ENCODE measurements at places on chromosomes 13 and 19.

DNA sequence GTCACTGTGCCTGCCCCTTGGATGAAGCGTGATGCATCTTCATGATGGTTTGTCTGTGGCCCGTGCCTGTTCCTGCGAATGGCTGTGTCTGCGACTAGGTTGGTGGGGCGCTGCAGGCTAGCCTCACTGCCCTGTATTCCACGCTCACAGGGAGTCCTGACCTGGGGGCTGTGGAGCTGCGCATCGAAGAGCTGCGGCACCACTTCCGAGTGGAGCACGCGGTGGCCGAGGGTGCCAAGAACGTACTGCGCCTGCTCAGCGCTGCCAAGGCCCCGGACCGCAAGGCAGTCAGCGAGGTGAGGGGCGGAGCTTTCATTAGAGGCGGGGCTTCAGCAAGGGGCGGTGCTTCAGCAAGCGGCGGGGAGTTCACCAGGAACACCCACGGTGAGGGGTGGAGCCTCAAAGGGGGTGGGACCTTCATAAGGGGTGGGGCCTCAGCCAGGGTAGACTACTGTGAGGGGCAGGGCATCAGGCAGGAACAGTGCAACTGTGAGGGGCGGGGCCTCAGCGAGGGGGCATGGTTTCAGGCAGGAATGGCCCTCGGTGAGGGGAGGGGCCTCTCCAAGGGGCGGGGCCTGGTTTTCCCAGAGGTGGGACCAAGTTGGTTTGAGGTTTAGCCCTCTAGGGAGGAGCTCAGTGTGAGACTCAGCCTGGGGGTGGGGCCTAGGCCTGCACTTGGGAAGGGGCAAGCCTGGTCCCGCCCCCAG lies 17.2 kb downstream of the PKN1 start:
- DNase-seq: peak; percentile 92

DNA sequence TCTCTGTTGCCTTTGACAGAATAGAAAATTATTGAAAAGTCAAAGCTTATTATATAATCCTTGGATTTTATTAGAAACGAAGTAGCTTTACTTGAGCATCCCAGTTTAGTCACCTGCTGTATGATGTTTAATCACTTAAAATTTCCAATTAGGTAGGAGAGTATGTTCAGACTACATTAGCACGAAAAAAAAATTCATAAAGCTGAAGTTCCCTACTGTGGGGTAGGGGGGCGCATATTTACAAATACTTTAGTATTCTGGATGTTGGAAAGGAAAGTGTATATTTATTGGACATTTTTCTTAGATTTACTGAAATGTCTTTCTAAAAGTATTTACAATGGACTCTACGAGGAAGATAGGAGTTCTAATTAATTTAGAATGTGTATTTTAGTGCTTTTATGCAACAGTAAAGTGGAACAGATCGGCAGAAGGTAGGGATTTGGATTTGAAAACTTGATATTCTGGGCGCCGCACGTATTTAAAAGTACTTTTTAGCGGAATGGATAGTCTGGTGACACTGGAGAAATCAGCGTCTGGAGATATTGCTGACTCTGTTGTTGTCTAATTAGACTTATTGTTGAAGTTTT lies 1.9 kb downstream of the CDK8 start:
- no peak for DNase-seq

- DNase-seq: no peak
Measured at GRCh38 chr19:53882391-53883050, 524 bp downstream of the PRKCG start.

- no peak for DNase-seq
Measured at GRCh38 chr19:15124572-15125231, 17.5 kb downstream of the SYDE1 start.

DNA sequence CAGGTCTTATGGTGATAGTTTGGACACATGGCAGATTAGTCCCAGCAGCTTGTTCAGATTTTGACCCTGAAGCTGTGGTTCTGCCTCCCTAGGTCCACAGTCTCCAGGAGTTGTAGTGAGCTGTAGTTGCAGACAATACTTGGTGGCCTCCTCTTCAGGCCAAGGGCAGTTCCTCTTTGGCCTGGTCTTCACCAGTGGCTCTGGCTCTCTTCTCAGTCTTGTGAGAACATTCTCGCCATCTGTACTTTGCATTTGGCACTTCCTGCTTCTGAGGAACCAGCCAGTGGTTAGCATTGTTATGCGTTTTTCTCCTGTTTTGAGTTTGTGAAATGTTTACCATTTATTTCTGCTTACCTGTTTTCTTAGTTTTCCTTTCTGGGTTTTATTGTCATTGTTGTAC lies 40.7 kb downstream of the PCCA start:
- DNase-seq: peak; percentile 59

DNA sequence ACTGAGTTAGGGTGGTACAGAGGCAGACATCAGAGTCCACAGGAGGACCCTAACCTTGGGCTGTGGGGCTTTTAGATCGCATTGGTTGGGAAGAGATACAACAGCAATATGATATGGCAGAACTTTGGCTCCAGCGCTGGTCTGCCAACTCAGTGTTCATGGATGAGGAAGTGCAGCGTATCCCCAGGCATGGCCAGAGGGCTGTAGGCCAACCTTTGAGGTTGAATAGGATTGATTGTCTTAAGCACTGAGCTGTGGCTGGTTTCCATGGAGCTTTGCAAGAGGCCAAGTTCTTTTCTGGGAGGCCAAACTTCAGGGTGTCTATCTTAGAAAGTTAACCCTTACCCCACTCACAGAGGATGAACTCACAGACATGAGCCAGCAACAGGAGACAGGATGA lies 144.1 kb upstream of the TMTC4 start:
- no peak for DNase-seq

DNA sequence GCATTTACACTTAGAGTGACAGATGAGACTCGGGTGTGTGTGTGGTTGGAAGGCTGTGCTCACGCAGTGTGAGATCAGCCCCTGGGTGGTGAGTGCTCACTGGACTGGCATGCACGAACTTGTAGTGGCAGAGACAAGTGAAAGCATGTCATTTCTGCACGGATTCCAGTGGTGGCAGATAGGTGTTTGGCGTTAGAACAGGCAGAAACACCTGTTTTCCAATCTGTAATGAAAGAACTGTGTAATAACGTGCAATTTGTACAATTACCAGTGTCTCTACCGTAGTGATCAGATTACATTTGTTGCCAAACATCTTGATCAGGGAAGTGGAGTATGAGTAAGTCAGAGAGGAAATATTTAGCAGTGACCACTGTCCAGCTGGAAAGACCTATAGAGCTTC lies 8.2 kb downstream of the LAMP1 start:
- no peak for DNase-seq

- no peak for DNase-seq
Measured at GRCh38 chr13:74625541-74625940, 491.3 kb upstream of the KLF12 start.

DNA sequence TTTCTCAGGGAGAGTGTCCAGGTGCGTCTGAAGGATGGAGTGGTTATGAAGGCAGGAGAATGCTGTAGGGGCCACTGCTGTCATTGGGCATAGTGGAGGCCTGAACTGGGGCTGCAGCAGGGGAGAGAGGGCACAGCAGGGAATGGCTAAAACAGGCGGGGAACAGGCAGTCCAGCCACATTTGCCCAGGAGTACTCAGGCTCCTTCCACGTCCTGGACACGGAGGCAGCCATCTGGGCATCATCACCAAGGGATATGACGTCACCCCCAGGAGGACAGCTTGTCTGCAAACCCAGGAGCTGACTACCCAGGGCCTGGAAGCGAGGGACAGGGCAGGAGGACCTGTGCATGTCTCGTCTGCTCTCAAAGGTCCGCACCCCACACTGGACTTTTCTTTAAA lies 22.2 kb downstream of the VSTM2B start:
- DNase-seq: no peak

DNA sequence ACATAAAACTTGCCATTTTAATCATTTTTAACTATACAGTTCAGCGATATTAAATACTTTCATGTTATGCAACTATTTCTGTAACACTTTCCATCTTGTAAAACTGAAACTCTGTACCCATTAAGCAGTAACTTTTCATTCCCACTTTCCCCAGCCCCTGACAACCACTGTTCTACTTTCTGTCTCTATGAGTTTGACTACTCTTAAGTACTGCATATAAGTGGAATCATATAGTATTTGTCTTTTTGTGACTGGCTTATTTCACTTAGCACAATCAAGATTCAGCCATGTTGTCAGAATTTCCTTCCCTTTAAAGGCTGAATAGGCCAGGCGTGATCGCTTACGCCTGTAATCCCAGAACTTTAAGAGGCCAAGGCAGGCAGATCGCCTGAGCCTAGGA lies 56.2 kb downstream of the ARHGAP35 start:
- DNase-seq: no peak

GRCh38 chr19:7482584-7483439 lies 6.0 kb downstream of the PEX11G start:
- DNase-seq: no peak

- DNase-seq: no peak
Measured at GRCh38 chr13:94335761-94336526, 143.5 kb downstream of the DCT start.

DNA sequence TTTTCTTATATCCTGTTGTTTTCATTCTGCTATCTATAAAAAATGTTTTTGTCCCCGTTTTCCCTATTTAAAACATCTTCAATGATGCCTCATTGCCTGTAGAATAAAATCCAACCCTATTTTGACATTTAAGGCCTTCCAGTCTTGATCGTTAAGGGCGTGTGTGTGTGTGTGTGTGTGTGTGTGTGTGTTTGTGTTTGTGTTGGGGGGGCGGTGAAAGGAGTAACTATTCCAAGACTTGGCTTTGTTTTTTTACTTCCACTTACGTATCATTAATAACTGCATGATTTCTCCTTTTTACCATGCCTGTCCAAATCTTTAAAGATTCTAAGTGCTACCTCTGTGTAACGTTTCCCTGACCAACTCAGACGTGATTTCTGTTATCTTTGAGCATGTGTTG lies 784 bp downstream of the PIBF1 start:
- DNase-seq: peak; percentile 57

DNA sequence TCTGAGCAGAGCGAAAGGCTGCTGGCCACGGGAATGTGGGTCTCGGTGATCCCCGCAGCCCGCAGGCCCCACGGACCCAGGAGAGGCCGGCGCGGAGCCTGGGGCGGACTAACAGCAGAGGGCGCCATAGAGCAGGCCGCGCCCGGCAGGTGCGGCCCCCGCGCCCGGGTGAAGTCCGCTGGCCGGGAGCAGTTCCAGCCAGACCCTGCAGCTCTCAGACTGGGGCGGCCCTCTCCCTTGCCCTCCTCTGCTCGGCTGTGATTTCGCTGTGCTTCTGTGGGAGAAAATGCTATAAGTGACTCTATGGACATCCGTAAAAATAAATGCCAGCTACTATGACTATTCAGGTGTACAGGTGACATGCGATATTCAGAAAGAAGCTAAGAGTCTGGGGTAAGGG lies 37.7 kb downstream of the GSX1 start:
- DNase-seq: peak; percentile 89

DNA sequence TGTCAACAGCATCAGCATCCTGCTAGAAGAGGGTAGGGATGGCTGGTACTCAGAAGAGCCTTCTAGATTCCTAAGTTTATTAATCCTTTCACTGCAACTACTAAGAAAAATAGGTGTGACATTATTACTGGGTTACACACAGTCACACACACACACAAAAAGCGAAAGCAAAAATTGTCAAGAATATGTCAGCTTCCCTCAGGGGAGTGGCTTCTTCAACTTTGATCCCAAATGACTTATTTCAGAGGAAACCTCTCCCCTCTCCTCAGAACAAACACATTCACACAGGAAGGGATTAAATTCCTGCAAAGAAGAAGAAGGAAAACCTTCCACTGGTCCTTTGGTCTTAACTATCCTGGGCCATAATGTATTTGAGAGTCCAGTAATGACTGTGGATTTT lies 20.1 kb upstream of the IGFL1 start:
- no peak for DNase-seq

DNA sequence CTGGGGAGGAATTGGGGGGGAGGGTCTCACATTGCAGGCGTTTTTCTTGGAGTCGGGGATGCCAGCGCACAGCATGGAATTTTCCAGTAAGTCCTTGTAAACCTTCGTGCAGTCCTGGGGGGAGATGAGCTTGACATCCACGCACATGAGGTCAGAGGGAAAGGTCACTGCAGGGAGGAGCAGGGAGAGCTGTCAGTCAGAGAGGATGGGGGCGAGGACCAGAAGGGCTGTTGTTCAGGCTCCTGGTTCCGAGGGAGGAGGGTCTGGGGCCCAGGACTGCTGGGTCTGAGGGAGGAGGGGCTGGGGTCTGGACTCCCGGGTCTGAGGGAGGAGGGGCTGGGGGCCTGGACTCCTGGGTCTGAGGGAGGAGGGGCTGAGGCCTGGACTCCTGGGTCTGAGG lies 4.0 kb downstream of the KLK7 start:
- no peak for DNase-seq

Measured in activated CD4-positive, alpha-beta T cell treated with anti-CD3 and anti-CD28 coated beads, Interleukin-2, amount 10 ng/mL, durations not matched to agents 24 days and 14 days (primary cell).